ENCODE measurements at places on chromosomes 6 and 20.

DNA sequence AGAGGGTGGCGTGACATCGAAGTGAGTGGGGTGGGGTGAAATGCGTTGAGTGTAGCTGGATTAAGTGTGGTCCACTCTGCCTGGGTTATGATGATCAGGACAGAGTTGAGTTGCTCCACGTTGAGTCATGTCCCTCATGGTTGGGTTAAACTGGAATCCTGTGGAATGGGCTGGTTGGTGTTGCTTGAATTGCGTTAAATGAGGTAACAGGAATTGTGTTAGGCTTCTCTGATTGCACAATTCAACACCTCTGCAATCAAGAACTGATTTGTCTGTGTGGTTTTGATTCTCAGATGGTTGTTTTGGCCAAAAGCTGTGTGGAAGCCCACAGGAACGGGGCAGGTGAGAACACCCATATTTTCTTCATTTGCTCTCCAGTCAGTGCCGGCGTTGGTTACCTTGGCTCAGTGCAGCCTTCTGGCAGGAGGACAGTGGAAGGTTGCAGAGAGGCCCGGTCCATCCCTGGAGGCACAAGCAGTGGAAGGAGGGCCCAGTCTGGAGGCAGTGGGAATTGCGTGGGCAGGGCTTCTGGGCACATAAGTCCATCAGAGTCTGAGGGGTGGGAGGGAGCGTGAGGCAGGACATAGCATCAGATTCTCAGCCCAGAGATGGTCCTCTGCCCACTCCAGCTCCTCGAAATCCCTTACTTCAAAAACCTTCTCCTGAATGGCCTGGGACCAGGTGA lies 11.6 kb downstream of the NOTCH4 start:
- no peak for DNase-seq

- no peak for DNase-seq
These were observed 84.9 kb upstream of the NRN1 start for GRCh38 chr6:6091608-6092002.

DNA sequence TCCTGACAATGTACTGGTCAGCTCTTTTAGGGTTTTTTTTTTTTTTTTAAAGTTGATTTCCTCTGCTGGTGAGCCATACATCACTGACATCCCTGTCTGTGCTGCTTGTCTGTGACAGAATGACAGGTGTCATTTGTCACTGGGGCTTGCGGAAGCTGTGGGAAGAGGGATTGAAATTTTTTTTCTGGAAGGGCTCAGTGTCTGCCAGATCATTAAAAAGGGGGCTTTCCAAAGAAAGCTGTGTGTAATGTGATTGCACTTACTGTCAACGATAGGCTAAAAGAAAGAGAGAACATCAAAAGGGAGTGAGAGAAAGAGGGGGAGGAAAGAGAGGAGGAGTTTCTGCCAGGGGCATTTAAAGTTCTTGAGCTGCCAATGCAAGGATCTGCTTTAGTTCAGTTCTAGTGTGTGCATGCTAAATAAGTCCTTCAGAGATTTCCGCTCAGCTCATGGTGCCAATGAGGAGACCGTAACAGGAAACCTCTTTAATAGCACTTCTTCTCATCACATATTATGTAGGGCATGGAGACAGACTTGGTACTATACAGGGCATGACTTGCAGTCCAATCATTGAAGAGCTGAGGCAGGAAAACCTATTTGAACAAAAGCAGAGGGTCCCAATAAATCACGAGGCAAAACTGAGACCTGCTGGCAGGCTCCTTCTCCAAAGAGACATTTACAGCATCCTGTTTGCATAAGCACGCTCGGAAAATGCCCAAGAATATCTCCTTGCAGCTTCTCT lies 177.2 kb downstream of the TSHZ2 start:
- no peak for DNase-seq

- no peak for DNase-seq
These were observed 709 bp upstream of the ASXL1 start for GRCh38 chr20:32357375-32357868.

- DNase-seq: no peak
These were observed 34.6 kb downstream of the REPS1 start for GRCh38 chr6:138953451-138953850.

DNA sequence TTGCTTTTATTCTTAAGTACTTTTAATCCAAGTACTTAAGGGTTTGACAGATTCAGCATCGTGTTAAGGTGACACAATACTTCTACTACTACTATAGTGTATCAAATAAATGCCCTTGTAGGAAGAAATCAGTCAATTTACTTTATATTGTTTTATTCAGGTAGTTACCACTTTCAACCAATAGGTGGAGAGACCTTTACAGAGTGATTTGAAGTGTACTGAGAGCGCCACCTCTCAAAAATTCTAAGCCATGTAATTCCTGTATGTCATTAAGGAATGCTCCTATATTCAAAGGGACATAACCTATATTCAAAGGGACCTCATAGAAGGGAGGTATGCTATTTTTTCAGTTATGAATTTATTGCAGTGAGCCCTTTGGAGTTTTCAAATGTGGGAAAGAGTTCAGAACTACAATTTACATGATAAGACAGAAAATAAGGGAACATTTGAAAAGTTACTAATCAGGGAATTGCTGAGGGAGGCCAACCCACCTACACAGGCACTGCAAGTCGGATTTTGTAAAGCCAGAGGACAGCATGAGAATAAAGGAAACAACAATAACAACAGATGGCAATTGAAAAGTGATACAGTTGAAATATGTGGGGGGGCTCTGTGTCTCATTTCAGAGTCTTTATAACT lies 955.6 kb downstream of the TBC1D32 start:
- DNase-seq: peak; percentile 20

- no peak for DNase-seq
These were observed 310.7 kb downstream of the KIF16B start for GRCh38 chr20:16262594-16262993.

DNA sequence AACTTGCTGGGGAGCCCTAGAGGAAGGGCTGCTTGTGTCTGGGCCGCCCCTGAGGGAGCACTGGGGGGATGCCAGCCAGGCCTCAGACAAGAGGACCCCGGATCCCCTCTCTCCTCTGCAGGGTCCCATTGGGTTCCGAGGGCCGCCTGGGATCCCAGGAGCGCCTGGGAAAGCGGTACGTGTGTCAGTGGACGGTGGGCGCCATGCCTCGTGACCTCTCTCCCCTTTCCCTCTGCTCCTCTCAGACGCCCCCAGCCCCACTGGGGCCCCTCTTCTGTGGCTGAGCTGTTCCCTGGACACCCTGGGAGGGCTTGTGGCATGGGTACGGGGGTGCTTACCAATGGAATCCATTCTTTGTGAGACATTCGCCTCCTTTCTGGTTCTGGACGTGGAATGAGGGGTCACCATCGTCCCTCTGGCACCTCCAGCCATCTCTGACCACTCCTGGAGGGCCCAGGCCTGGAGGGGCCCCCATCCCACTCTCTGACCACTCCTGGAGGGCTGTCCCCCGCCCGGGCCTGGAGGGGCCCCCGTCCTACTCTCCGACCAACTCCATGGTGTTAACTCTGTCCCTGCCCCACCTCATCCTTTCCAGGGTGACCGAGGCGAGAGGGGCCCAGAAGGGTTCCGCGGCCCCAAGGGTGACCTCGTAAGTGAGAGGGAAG lies 9.9 kb downstream of the COL9A3 start:
- no peak for DNase-seq

GRCh38 chr6:85191656-85192055 lies 258.2 kb upstream of the NT5E start:
- no peak for DNase-seq

GRCh38 chr20:43514648-43514999 lies 7.1 kb downstream of the L3MBTL1 start:
- DNase-seq: no peak

DNA sequence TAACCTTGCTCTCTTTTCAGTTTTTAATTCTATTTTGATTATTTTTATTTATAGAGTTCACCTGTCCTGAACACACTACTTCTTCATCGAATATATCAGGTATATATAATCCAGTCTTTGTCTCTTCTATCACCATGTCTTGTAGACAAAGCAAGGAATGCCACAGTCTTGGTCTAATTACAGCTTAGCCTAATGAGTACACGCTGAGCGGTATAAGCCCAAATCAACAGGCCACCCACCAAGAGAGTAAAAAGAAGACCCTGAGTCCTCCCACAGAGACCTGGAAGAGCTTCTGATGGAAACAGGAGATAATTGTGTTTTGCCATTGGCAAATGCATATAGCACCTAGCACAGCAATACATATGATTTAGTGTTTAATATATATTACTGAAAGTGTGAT lies 68.7 kb upstream of the TCF21 start:
- no peak for DNase-seq

DNA sequence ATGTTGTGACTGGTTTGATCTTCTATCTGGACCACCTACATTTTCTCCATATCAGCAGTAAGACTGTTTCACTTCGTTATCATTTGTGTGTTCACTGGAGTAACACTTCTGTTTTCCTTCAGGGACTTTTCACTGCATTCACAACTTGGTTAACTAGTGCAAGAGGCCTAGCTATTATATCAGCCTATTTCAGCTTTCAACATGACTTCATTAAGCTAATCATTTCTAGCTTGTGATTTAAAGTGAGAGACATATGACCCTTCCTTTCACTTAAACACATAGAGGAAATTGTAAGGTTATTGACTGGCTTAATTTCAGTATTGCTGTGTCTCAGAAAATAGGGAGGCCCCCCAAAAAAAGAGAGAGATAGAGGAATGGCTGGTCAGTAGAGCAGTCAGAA lies 622.8 kb upstream of the NRSN1 start:
- no peak for DNase-seq

Measured in NCI-H446 treated with DMSO at 0.1 percent for 48 hours (cell line).